ENCODE measurements at places on chromosomes 6 and 20.

- no peak for DNase-seq
Measured at GRCh38 chr20:23686046-23686750, 2.6 kb downstream of the CST4 start.

GRCh38 chr6:11699576-11699975, 79.0 kb downstream of the ADTRP start:
- DNase-seq: no peak

DNA sequence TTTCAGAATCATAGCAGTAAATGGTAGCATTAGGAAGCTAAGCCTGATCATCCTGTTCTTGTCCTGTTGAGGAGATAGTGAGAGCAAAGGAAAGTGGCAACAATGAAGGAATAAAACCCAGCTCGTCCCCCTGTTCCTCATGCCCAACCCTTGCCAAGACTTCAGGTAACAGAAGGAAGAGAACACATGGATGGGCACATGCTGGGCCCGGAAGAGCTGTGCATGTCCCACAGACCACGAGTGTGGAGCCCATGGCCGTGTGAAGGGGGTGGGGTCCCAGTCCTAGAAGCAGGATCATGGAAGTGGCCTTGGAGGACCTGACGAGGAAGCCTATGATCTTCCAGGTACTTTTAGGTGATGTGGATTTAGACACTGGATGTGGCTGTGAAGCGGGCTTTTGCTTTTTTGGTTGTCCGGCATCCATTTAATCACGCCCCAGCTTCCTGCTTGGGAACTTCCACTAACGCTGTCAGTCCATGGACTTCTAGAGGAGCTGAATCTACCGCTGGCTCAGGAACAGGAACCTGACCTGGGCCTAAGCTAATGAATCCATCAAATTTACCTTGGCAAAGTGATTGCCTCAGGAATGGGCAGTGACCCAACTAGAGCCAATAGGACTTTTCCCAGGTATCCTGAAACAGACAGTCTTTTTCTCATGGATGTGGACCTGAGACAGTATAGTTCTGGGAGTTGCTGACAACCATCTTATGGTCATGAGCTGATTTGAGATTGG, 79.3 kb upstream of the ARMC2 start:
- DNase-seq: no peak

DNA sequence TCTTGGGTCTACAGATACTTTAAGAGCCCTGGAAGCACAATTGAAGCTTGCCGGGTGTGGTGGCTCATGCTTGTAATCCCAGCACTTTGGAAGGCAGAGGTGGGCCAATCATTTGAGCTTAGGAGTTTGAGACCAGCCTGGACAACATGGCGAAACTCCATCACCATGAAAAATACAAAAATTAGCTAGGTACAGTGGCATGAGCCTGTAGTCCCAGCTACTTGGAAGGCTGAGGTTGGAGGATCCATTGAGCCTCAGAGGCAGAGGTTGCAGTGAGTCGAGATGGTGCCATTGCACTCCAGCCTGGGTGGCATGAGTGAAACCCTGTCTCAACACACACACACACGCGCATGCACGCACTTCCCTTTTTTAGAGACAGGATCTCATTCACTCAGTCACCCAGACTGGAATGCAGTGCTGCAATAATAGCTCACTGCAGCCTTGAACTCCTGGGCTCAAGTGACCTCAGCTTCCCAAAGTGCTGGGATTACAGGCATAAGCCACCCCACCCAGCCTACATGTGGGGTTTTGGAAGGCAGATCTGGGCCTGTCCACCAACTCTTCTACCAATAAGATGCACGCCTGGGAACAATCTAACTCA, 182.5 kb upstream of the JARID2 start:
- DNase-seq: no peak

DNA sequence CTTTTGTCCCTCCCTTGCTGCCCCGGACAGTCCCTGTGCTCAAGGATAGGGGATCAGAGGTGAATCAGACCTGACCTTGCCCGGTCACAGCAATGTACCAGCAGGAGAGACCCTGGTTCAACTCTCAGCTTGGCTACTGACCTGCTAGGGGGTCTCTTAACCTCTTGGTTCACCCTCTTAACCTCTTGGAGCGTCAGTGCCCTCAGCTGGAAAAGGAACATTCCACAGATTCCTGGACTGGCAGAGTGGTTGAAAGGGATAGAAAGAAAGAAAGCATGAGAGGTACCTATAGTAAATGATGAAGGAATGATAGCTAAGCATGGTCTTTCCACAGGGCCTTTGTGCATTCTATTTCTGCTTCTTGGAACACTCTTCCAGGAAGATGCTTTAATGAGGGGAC, 25.2 kb downstream of the SNAI1 start:
- no peak for DNase-seq

- no peak for DNase-seq
Measured at GRCh38 chr20:19590382-19590781, 167.7 kb upstream of the RIN2 start.

DNA sequence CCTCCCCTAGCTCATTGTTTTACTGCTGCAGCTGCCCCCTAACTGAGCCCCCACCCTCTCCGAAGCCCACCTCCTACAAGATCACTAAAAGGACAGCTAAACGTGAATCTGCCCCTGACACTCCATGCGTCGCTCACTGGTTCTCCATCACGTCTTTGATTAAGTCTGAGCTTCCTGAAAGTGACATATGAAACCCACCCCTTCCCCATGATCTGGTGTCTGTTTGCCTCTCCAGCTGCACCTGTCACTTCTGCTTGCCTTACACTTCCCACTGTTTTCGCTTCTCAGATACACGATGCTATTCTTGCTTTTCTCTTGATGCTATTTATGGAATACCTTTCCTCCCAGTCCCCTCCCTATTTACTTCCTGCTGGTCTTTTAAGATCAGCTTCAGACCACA, 8.0 kb upstream of the PERP start:
- no peak for DNase-seq

Measured in amniotic stem cell (primary cell).